AG08395 (cell line): ENCODE measurements at places on chromosomes 16 and 17.

- no peak for DNase-seq
Measured at GRCh38 chr17:14134456-14134855, 65.2 kb downstream of the COX10 start.

GRCh38 chr17:4604111-4604644, 19.8 kb downstream of the SMTNL2 start:
- peak; percentile 41 for DNase-seq

DNA sequence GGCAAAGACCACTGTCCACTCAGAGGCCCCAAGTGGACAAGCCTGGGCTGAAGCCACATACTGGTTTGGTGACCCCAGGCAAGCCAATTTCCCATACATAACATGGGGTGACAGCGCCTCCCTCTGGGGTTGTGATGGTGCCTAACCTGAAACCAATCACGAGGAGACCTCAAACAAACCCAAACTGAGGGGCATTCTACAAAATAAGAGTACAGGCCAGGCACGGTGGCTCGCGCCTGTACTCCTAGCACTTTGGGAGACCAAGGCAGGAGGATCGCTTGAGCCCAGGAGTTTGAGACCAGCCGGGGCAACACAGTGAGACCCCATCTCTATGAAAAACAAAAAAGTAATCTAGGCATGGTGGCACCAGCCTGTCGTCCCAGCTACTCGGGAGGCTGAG, 3.6 kb downstream of the P2RX5 start:
- no peak for DNase-seq

DNA sequence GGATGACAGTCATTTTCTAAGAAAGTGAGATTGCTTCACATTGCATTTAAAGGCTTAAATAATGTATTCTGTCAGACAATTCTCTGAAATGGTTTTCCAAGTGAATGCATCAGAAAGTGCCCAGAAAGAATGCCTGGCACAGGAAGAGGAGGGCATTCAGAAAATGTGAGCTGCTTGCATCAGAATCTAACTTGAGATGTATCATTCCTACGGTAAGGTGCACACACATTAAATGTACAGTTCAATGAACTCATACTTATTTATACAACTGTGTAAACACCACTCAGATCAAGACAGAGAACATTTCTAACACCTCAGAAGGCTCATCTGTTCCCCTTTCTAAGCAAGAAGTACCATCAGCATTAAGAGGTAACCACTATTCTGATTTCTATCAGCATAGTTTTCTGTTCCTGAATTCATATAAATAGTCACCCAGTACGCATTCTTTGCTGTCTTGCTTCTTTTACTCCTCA, 638.0 kb downstream of the MAF start:
- no peak for DNase-seq

GRCh38 chr17:81682565-81683207, 911 bp downstream of the ARL16 start:
- no peak for DNase-seq

DNA sequence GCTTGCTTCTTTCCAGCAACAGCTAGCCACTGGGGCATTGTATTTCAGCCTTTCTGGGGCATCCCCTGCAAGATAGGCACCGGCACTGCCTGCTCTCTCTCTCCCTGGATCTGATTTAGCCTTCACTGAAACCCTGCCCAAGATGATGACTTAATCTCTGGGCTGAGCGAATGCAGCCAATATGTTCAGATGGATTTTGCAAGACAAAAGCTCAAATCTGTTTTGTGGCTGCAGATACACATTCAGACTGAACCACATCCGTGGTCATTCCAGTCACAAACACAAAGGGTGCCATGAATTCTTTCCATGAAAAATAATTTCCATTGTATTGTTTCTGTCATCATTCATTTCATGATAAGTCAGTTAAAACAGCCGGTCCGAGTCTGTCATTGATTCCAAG, 24.2 kb downstream of the SOST start:
- peak; percentile 90 for DNase-seq

GRCh38 chr17:63479495-63480184, 2.8 kb downstream of the ACE start:
- no peak for DNase-seq

DNA sequence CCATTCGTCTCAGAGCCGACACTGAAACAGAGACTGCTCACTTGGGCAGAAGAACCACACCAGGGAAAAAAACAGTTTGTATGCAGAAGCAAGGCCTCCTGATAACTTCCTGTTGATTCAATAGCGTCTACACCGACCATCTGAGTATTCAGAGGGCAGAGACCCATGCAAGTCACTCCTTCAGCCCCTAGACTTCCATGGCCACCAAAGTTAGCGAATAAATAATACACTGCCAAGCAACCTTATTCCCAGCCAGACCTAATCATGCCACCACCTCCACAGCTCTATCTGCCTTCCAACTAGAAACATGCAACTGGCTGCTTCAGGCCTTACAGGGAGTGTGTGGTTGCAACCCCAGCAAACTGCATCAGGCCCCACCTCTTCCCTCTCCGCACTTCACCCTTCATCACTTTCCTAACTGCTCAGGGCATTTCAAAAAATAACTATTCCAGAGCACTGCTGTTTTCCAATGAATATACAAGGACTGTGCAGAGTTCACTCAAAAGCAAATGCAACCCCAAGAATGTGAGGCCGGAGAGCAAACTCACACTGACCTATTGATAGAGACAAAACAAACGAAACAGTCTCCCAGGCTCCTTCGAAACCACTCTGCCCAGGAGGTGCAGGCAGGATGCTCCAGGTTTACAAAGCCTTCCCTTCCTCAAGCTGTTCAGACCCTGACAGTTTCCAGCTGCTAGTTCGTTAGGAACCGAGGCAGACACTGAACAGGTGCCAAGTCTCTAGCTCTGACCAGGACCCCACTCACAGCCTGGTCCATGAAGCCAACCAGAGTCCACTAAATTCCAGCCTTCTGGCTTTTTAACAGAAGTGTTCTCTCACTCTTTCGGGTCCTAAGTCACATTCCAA, 3.6 kb downstream of the USP7 start:
- DNase-seq: no peak

GRCh38 chr17:41666237-41666641, 22.4 kb upstream of the EIF1 start:
- DNase-seq: no peak

GRCh38 chr16:30541502-30542329, 7.1 kb upstream of the ZNF747 start:
- DNase-seq: peak; percentile 51

- no peak for DNase-seq
Measured at GRCh38 chr16:57093666-57094564, 1.5 kb downstream of the CPNE2 start.
